Naive thymus-derived CD8-positive, alpha-beta T cell (primary cell): ENCODE measurements at places on chromosomes 5 and 9.

GRCh38 chr9:80964374-80964773, 725.0 kb downstream of the TLE1 start:
- no peaks in the 10 kb centered on the region for H3K4me1 ChIP-seq
- H3K27me3 ChIP-seq, result no peaks in the 10 kb centered on the region
- no peak overlapping the region for H3K4me3 ChIP-seq
- no peaks in the 10 kb centered on the region for H3K36me3 ChIP-seq
- no peak overlapping the region for H3K27ac ChIP-seq
- DNase-seq, result no peak

GRCh38 chr5:120958877-120959485, 494.9 kb downstream of the PRR16 start:
- no peak overlapping the region for H3K4me3 ChIP-seq
- no peaks in the 10 kb centered on the region for H3K4me1 ChIP-seq
- H3K27me3 ChIP-seq, result no peaks in the 10 kb centered on the region

DNA sequence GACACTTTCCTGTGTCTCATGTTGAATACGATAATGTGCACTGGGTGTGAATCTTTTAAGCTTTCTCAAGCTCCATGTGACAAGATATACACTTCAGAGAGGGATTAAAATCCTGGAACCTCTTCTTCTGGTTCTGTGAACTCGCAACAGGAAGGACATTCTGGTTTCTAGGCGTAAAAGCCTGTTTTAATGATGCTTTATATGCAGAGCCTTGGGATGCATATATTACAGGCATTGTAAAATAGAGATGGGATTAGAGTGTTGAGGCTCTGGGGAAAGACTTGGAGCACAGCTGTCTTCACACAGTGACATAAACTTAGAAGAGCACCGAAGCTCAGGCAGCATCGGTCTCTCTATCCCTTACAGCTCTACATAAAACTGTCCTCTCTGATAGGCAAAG, 107.7 kb upstream of the SV2C start:
- H3K27me3 ChIP-seq, result peaks cover 38% of the 10 kb centered on the region
- no peaks in the 10 kb centered on the region for H3K4me1 ChIP-seq
- DNase-seq, result no peak

- no peak overlapping the region for H3K4me3 ChIP-seq
- DNase-seq, result no peak
- H3K4me1 ChIP-seq, result no peaks in the 10 kb centered on the region
- H3K27ac ChIP-seq, result no peak overlapping the region
Measured at GRCh38 chr5:9924614-9925013, 294.5 kb upstream of the TAS2R1 start.

- H3K4me1 ChIP-seq, result no peaks in the 10 kb centered on the region
- H3K4me3 ChIP-seq, result no peak overlapping the region
- no peak for DNase-seq
- H3K27ac ChIP-seq, result no peak overlapping the region
- H3K36me3 ChIP-seq, result no peaks in the 10 kb centered on the region
Measured at GRCh38 chr5:165410476-165410875, 1905.1 kb downstream of the MAT2B start.
